ENCODE measurements at places on chromosomes 6 and 20. TPM values are rescaled to one million over a fixed set of nuclear protein-coding genes. Genes with fewer than 3 reads are reported as not detected.

GRCh38 chr6:159089443-159089842 is 44.7 kb upstream of the TAGAP start:
- H3K36me3 ChIP-seq: no peaks in the 10 kb centered on the region
- no peaks in the 10 kb centered on the region for H3K27me3 ChIP-seq
- H3K27ac ChIP-seq: no peak overlapping the region
- no peak overlapping the region for H3K4me3 ChIP-seq
- H3K4me1 ChIP-seq: no peaks in the 10 kb centered on the region
- DNase-seq: no peak

GRCh38 chr6:122472022-122472340 is 374 bp upstream of the SERINC1 start:
- no peaks in the 10 kb centered on the region for H3K27me3 ChIP-seq
- DNase-seq: no peak
- no peaks in the 10 kb centered on the region for H3K36me3 ChIP-seq

Gene DUSP15
- 6.7 TPM for total RNA-seq

DNA sequence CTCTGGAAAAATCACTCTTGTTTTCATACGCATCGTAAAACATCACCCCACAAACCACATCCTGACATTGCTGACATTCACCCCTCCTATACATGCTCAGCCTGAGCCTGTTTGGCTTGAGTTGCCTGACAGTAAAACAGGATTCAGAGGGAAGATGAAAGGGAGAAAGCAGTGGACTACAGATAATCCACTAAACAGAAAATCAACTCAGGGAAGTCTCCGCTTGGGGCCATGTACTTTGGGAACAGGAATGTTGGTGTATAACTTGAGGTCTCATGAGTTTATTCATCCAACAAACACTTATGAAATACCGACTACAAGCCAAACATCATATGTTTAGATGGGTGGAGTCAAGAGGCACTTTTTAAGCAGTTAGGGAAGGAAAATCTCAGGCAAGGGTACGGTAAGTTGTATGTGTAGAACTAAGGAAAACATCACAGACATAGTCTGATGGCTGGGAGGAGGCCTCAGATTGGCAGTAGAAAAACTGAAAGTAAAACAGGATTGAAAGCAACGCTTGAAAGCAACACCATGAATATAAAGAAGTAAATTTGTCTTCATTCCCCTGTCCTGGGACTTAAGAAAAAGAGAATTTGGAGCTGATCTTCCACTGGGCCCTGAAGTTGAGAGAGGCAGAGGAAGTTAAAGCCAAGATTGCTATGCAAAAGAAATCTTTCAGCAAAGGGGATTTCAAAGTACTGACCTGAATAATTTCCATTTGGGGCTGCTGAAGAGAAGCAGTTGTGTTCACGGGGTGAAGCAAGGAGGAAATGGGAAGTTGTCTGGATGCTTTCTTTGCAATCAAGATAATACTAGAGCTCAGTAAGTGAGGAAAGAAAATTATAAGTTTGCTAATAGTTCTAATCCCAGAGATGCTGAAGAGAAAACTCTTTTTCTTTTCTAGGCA is 28.8 kb downstream of the PDE7B start:
- H3K4me1 ChIP-seq: no peaks in the 10 kb centered on the region
- no peak for DNase-seq
- H3K27ac ChIP-seq: no peak overlapping the region
- H3K36me3 ChIP-seq: no peaks in the 10 kb centered on the region
- no peaks in the 10 kb centered on the region for H3K27me3 ChIP-seq

Gene HLA-DQA1
- 1.7 TPM for total RNA-seq

DNA sequence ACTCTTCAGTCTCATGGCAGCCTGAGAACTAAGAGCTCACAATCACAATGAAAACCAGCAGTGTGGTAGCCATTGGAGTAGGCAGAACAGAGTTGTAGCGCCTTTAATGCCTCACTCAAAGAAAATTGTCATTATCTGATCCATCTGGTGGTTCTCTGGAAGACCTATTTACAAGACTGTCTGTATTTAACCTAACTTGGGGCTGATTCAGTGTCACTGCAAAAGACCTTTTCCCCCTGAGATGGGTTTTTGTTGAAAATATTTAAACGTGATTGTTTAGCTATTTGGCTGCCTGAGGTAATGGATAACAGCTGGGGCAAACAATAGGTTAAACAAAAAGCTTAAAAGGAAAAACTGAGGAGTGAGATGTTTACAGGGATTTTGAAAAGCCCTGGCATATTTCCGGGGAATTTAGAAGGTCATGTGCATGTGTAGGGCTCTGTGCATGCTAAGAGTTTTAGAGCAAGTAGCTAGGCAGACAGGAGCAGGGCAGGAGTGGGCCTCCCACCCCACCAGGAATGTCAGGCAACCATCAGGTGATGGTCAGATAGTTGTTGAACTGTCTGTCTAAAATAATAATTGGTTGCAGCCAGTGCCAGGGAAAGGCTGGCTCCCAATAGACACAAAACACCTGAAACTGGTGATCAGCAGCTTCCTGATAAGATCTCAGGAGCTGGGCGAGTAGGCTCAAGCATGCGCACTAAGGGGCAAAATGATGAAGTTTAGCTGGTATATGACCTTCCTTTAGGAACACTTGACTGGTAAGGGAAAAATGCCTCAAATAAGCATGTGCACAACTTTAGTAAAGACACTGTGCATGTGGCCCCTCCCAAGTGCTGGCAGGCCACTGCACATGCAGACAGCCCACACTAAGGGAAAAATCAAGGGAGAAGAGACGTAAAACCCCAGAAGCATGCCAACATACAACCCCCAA is 70.8 kb upstream of the AKIRIN2 start:
- no peaks in the 10 kb centered on the region for H3K4me1 ChIP-seq
- H3K36me3 ChIP-seq: no peaks in the 10 kb centered on the region
- DNase-seq: no peak

DNA sequence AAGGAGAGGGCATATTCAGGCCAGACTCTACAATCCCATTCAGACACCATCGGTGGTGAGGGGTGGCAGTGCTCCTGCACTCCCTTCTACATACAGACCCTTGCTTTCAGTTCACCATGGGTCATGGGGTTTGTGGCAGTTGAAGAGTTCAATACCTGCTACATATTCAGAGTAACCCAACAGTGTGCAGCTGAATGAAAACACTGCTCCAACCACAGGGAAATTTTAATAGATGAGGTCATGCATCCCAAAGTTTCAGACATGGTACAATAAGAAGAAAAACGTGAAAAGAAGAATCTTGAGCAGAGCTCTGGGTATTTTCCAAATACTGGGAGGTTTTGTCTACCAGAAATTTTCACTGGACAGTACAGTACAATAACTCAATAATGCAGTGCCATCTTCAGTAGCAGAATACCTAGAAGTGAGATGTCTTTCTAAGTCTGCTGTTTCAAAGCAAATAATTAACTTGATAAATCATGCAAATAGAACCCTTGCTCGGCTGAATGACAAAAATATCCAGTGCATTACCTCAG is 162.1 kb downstream of the PTPRK start:
- no peaks in the 10 kb centered on the region for H3K27me3 ChIP-seq
- H3K4me3 ChIP-seq: no peak overlapping the region
- H3K4me1 ChIP-seq: no peaks in the 10 kb centered on the region
- no peak overlapping the region for H3K27ac ChIP-seq
- DNase-seq: no peak

DNA sequence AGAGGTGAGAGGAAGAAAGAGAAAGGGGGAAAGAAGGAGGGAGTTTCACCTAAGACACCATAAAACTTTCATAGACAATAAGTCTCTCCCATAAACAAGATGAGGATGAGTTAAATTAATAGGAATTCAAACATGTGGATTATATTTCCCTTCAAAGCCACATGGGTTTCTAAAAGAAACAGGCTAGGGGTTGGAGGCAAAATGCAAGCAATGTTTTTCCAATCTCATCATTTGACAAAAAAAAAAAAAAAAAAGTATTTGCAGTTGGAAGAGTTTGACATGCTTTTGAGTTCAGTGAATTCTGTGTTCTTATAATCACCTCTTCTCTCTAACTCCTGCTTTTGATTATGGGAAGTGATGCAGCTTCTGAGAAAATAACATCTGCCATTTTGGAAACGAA is 286.5 kb upstream of the PRND start:
- H3K27ac ChIP-seq: no peak overlapping the region
- H3K36me3 ChIP-seq: no peaks in the 10 kb centered on the region
- H3K4me3 ChIP-seq: no peak overlapping the region
- 0 out of 2 replicates have a peak, but pooled peaks cover 3% of the 10 kb centered on the region for H3K4me1 ChIP-seq
- DNase-seq: no peak

Gene METTL24
- total RNA-seq: 0.61 TPM

Gene HLA-DOA
- total RNA-seq: 15.6 TPM
